ENCODE measurements at places on chromosomes 5 and 9. TPM values are rescaled to one million over a fixed set of nuclear protein-coding genes. Genes with fewer than 3 reads are reported as not detected.
A peak's percentile ranks its signal among the peaks of the same experiment; 100 is the strongest.

The N4BP3 gene
- total RNA-seq = not detected

The TAF1L gene
- total RNA-seq = not detected

DNA sequence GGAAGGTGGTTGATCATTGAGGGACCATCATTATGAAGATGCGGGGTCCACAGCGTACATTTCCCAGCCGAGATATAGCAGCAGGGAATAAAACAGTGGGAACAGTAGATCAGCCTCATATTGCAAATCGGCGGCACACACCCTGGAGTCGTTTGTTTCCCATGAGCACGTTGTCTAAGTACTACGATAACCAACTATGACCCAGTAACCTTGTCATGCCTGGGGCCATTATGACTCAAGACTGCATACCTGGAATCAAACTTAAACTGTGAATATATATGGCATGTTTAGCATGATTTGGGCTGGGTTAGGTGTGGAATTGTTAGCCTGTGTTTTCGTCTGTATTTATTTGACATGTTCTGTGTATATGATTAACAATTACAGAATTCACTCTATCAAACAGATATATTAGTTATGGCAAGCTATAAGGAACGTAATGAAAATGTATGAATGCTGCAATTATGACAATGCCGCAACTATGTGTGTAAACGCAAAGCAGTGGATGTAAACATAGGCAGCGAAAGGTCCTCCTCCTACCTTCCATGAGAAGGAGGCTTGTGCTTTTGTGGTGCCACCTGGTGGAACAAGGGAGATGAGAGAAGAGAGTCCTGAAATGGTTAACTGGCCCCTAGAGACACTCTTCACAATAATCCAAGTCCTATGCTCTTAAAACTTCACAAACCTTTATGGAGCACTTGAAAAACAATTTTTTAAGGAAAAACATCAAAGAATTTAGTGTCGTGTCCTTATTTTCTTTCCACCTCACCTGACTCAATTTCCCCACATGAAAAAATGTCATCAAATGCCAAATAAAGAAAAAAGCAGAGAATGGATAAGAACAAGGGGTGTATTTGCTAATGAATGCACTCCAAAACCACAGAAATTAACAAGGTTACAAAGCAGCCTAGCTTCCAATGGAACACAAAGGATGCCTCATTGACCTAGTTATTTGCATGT lies 47.1 kb downstream of the SEMA5A start:
- DNase-seq = peak; percentile 7

- DNase-seq = no peak
Observed at GRCh38 chr5:120449501-120449900, 14.6 kb upstream of the PRR16 start.

DNA sequence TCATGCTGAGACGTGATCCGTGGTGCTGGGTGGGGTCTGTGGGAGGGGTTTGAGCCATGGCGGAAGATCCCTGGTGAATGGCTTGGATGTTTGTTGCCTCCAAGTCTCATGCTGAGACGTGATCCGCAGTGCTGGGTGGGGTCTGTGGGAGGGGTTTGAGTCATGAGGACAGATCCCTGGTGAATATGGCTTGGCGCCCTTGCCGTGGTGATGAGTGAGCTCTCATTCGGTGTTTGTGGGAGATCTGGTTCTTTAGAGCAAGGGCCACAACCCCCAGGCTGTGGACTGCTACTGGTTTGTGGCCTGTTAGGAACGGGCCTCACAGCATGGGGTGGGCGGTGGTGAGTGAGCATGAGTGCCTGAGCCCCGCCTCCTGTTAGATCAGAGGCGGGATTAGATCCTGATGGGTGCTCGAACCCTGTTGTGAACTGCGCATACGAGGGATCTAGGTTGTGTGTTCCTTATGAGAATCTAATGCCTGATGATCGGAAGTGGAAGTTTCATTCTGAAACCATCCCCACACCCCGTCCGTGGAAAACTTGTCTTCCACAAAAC lies 31.2 kb downstream of the NKD2 start:
- DNase-seq = no peak
